Lung (tissue), 17 donors: ENCODE measurements at places on chromosomes 4 and X.

DNA sequence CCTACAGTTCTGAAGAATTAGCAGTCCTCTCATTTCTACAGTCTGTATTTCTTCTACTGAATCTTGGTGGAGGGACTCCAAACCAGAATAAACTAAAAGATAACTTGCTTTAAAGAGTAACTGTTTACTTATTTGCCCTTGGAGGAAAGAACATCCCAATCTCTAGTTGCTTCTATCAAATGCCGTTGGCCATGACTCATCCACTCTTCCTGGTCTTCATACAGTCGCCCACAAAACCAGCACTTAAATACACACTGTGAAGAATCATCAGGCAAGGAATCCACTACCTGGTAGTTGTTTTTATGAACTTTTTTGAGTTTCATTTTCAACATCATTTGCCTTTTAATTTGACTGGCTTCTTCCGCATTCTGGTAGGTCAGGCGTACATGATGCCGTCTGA, 14.2 kb downstream of the ZNF518B start:
- no peak for DNase-seq

DNA sequence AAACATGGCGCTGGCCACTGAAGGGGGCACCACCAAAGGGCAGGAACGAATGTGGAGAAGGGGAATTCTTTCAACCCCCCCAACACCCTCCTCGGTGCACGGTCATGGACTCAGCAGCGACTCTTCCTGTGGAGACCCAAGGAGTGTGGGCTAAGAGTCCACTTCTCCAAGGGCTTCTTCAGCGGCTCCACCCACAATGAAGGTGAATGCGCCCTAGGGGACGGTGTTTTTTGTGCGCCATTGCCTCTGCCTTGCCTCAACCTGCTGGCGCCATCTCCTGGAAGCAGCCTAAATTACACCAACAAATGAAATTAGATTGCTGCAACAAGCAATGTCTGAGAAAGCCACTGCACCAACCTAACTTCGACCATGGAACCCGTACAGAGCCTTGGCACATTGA, 169.2 kb upstream of the MAGEB18 start:
- DNase-seq, result peak; percentile 3

- DNase-seq, result no peak
Observed at GRCh38 chr4:110550260-110550659, 72.6 kb downstream of the PITX2 start.

GRCh38 chrX:790783-791360, 160.3 kb downstream of the SHOX start:
- DNase-seq, result no peak

DNA sequence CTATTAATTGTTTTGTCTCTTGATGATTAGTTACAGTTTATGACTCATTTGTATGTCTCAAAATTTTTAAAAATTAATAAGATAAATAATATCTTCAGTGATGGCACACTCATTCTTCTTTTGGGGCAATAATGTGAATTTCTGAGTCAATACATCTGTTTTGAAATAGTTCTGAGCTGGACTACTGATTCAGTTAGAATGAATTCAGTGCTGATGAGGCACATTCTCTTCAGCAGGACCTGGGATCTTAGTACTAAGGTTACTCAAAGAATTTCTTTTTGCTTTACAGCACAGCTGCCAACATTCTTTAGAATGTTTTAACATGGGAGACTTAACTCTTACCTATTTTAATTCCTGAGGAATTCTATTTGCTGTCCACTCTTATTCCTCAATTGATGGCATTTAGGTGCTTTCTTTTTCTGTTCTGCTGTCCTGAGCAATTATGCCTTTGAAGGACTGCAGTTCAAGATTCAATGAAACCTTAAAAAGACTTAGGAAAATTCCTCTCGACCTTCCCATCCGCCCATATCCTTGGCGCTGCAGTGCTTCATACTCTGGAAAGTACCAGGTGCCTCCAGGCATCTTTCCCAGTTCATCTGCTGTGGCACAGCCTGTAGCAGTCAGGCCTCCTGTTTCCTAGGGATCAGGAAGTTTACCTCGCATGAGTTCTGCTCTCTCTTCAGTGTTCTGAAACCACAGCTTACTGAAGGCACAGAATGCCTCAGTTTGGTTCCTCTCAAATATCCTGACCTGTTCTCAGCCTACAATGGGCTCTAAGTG, 213.7 kb downstream of the FSTL5 start:
- no peak for DNase-seq

- no peak for DNase-seq
Observed at GRCh38 chr4:153502584-153502983, 36.4 kb downstream of the TMEM131L start.

- no peak for DNase-seq
Observed at GRCh38 chr4:89614155-89614554, 222.8 kb downstream of the SNCA start.

GRCh38 chr4:21470535-21470934, 478.0 kb downstream of the KCNIP4 start:
- peak; percentile 66 for DNase-seq

- DNase-seq, result no peak
Observed at GRCh38 chr4:114921790-114922591, 191.4 kb downstream of the NDST4 start.

DNA sequence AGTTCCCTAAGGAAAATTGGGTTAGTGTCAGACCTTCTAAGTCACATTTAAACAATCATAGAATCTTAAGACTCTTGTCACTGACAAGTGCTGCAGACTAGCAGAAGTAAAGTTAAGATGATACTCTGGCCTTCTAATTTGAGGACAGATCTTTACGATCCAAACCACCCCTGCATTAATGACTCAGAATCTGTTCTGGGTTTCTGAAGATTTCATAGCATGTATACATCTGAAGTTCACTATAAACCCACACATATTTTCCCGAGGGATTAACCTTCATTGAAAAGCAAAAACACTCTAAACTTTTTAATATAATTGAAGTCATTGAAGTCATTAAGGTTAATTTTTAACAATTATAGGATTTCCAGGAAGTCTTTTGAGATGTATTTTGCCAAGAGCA, 674.3 kb downstream of the IQCM start:
- no peak for DNase-seq

- DNase-seq, result no peak
Observed at GRCh38 chr4:17875402-17876070, 64.8 kb downstream of the NCAPG start.
